ENCODE measurements at places on chromosomes 4 and X. TPM values are rescaled to one million over a fixed set of nuclear protein-coding genes. Genes with fewer than 3 reads are reported as not detected.

Gene GPRIN3
- 9.9 TPM for total RNA-seq

Gene ARHGAP4
- 119 TPM for total RNA-seq

Gene CTAG2
- not detected for total RNA-seq

Gene JAKMIP1
- total RNA-seq: 4.0 TPM

DNA sequence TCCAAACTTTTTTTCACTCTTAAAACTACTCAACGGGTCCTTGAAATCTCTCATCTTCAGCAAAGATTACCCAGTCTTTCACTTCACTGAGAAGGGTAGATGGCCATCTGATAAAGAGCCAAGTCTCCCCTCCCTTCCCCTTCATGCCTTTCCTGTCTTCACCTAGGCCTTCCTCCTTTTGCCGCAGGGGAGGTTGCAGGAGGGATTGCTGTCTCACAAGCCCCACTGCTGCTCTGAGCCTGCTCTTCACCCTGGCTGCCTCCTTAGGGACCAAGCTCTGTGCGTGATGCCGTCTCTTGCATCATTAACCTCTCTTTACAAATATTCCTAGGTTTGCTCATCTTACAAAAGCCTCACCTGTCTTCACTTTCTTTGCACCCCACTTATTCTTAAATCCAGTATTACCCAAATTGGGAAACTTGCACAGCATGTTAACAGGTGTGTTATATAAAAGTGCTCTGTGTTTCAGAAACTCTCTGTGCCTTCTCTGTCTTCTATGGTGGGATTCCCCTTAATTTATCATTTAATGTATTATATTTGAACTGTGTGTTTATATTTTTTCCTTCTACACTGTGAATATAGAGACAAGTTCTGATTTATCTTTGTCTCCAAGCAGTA lies 3.8 kb downstream of the ZFX start:
- peak; percentile 47 for DNase-seq

DNA sequence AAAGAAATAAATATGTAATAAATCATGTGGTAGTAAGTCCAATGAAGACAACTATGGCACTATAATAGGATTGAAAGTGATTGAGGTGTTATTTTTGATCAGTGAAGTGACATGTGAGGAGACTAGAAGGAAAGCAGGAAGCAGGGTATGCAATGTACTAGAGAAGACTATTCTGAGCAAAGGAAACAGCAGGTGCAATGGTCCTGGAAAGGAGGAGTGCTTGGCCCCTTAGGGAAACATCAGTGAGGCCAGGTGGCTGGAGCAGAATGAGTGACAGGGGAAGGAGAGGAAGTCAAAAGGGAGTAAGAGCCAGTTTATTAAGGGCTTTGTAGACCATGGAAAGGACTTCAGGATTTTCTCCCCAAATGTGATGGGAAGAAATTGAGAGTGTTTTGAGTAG lies 207.6 kb upstream of the HCCS start:
- DNase-seq: no peak

DNA sequence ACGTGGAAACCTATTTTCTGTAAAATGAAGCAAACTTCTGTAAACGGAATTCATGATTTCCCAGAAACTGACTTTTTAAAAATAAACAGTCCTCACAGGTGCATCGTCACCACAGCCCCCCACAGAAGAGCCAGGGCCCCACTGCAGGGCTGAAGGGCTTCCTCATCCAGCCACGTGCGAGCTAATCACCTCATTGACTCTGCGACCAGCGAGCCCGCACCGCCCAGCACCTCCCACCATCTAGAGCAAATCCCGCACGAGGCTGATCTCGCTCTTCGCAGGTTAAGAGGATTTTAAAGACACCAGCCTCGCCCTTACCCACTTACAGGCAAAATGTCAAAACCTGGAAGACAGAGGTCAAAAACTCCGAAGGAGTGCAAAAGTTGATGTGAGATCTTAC lies 14.8 kb downstream of the PPP2R3B start:
- DNase-seq: peak; percentile 86

DNA sequence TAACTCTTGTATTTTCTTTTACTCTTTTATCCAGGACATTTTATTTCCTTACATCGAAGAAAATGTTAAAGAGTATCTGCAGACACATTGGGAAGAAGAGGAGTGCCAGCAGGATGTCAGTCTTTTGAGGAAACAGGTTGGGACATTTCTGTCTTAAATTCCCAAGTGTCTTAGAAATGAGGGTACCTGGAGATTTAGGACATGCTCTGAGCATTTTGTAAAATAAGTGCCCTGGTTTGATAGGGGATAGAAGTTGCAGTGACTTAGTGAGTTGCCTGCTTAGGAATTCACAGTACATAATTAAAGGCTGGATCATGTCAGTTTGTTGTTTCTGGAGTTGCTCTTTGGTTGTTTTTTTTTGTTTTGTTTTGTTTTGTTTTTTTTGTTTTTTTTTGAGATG lies 17.5 kb downstream of the ENOPH1 start:
- no peak for DNase-seq

DNA sequence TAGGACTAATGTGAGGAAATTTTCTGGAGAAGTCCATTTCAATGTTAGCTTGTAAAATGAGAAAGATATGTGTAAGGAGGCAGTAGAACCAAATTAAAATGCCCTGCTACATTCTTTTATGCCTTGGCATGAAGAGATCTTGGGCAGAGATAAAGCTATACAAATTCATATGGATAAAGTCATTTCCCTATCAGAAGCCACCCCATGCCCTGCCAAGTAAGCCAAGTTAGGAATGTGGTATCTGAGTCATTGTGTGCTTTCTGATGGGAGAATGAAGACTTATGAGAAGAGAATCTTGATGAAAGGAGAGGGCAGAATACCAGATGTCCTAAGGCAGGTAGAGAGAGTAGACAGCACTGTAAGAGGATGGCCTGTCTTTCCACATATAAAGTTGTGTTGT lies 83.7 kb downstream of the TEX13A start:
- no peak for DNase-seq

DNA sequence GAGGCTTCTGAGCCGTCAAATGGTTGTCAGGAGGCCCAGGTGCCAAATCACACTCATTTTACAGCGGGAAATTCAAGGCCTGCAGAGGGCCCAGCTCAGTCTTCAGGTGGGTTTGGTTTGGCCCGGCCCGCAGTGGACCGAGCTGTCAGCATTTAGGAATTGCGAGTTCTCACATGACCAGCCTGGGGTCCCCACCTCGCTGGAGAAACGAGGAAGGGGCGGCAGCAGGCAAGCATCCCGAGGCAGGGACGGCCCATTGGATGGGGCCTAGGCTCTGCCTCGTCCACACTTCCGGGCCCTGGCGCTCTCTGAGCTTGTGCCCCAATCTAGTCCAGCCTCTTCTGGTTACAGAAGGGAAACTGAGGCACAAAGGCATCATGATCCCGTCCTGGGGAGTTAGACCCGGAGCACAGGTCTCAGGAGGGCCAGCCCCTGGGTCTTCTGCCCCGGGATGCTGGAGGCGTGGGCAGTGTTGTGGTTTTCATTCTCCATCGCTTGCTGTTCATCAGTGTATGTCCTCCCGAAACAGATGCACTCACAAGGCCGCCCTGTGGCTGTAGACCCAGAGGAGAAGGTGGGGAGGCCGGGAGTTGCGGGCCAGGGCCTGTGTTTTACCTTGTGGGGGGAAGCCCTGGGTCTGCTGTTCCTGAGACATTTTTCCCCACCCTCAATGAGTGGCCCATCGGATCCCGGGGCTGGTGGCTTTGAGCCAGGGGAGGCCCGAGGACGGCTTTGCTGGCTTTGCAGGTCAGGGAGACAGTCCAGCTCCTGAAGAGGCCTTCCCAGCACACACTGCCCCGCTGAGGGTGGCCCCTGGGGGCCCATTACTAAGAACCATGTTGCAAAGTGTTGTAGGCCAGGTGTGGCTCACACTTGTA lies 8.9 kb downstream of the PSAPL1 start:
- DNase-seq: no peak

GRCh38 chrX:48999030-48999429 lies 3.0 kb downstream of the GRIPAP1 start:
- DNase-seq: no peak

DNA sequence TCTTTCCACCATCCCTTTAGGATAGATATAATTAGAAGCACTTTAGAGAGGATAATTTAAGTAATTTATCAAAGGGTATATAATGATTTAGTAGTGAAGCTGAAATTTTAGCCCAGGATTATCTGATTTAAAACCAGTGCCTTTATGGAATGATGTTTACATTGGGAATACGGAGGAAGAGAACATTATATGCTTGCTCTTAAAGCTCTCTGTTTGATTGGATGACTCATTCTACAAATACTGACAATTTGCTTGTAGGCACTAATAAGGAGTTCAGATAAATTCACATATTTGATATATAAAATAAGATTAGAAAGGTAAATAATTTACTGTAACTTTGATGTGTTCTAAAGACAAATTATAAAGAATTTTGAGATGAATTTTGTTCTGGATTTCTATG lies 84.7 kb downstream of the SH3BGRL start:
- DNase-seq: no peak

- DNase-seq: no peak
Measured at GRCh38 chr4:175614890-175615289, 197.2 kb downstream of the GPM6A start.

DNA sequence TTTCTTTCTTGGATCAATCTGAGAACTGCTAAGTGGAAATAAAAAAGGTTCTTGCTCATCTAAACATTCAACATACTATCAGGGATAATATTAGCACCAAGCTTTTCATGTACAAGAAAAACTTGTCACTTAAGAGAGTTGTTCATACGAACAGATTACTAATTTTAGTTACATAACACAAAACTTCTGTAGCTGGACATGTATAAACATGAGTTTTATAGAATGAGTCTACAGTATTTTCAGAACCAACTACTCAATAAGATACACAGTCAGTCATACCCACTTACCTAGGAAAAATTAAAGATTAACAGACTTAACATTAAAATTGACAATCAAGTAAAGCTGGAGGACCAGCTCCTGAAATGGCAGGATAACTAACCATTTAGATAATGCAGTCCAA lies 540.1 kb upstream of the FAM241A start:
- DNase-seq: no peak
